ENCODE measurements at places on chromosomes 5 and 9. TPM values are rescaled to one million over a fixed set of nuclear protein-coding genes. Genes with fewer than 3 reads are reported as not detected.

GRCh38 chr5:60369391-60369790, 330.6 kb downstream of the DEPDC1B start:
- no peak for DNase-seq

- no peak for DNase-seq
Observed at GRCh38 chr5:132070460-132071337, 2.9 kb upstream of the CSF2 start.

DNA sequence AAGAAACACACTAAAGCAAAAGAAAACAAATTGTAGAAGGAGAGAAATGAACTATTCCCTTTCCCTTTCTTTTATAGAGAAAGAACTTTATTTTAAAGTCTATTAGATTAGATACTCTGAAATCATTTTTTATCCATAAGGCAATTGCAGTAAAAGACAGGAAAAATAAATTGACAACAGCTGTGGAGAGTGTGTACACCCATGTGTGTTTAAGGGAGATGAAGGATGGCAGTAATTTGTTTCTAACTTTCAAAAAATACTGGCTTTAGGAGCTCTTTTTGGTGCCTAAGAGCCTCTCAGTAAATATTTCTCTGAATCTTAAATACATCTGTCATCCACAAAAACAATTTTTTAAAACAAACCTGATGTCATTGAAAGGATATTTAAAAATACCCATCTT, 18.3 kb upstream of the ARL14EPL start:
- no peak for DNase-seq

GRCh38 chr5:61823781-61824180, 482.2 kb upstream of the KIF2A start:
- DNase-seq, result no peak

DNA sequence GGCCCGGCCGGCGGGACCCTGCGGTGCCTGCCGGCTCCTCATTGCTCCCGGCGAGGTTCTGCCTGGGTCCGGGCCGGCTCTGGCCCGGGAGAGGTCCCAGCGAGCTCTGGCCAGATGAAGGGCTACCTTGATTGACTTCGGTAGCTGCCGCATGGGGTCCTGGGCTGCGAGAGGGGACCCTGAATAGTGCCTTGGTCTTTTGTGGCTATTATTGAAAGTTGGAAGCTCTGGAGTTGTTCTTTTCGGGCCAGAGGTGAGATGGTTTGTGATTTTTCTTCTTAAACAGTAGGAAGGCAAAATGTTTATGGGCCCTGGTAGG, 635 bp downstream of the NAA35 start:
- DNase-seq, result no peak

DNA sequence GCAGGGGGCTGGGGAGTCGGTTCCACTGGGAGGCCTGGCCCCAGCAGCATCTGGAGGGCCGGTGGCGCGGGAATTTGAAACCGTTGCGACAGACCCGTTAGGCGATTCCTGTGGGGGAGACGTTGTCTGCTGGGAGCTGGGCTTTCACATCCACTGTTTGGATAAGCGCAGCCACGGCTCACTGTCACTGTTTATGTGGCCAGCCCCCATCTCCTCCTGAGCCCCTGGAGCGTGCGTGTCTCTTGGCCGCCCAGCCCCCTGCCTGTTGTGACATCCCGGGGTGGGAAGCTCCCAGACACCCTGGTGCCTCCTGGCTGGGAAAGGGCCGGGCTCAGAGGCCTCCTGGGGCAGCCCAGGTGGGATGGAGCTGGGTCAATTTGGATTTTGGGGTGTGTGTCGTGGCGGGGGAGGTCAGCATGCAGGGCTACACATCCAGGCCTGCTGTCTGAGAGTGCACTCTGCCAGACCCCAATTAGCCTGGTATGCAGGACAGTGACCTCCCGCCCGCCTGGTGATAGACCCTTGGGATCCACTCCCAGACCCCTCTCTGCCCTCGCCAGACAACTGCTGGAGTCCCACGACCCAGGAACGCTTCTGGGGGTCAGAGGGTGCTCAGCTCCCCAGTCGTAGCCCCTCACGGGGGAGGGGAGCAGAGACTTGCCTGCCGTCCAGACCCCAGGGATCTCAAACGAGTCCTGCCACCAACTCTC, 62.0 kb upstream of the RNU6ATAC start:
- no peak for DNase-seq

GRCh38 chr9:100082782-100083181, 16.0 kb downstream of the ERP44 start:
- no peak for DNase-seq

GRCh38 chr5:173217626-173218397, 17.2 kb downstream of the NKX2-5 start:
- DNase-seq, result no peak

DNA sequence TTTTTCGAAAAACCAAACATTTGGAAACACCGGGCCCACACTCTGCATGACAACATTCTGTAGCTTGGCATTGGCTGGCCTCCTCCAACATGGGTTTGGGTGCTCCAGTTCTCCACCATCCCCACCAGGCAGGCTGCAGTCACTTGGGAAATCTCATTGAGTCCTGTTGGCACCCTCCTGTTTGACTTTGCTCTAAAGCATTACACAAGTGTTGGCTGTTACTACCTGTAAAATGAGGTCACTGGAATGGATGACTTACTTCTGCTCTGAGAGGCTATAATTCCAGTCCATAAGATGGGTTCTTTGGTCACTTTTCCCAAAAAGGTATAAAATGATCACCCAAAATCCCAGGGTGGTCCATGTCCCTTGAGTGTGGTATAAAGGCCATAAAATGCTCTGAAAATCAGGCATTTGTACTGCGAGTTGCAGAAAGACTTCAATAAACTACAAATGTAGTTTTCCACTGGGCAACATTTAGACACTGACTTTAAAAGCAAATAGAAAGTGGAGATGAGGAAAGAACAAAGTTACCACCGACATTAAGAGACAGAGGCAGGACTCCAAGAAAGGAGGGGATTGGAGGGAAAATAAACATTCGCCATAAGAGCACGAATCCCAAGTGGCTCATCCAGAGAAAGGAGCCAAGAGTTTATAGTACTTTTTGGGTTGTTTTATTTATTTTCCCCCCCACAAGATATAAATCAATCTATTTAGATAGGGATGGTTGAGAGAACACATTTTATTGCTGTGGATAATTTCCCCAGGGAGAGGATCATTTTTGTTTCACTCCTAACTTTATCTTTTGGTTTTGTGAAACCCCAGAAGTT, 295.1 kb downstream of the TLE1 start:
- no peak for DNase-seq

GRCh38 chr9:89608641-89609335, 4.0 kb downstream of the GADD45G start:
- DNase-seq, result no peak

- no peak for DNase-seq
Observed at GRCh38 chr5:60453186-60453976, 246.6 kb downstream of the DEPDC1B start.

GRCh38 chr5:24141046-24141445, 503.7 kb downstream of the CDH10 start:
- no peak for DNase-seq

DNA sequence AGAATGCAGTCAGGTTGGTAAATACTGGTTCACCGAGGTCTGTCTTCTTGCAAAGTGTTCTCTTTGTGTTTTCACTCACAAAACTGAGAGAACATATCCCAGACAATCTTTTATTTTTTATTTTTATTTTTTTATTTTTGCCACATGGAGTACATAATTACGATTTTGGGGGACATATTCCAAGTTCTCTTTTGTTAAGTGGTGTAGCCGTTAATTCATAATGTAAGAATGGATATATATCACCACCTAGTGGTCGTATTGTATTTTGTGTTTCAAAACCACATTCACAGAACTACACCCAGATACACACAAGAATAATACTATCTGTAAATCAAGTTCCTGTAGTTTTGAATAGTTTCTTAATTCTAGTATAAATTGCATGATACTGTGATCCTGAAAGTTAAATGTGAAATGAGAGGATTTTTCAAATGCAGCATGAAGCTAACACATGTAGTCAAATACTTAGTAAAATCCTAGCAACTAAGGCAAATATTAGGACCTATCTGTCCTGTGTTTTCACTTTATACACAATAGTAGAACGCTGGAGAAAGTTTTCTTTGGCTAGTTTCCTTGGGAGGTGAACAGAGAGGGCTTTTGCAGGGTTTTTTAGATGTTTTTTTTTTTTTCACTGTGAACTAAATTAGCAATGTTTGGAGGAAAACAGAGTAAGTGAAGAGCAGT, 92.7 kb downstream of the VCAN start:
- peak; percentile 35 for DNase-seq

The RORB gene
- total RNA-seq, result 0.02 TPM

The CDH9 gene
- total RNA-seq, result not detected

The SHOC1 gene
- total RNA-seq, result 1.1 TPM

The DND1 gene
- 2.3 TPM for total RNA-seq

The FRRS1L gene
- total RNA-seq, result not detected

The C1QTNF2 gene
- total RNA-seq, result 0.15 TPM

The FAM200C gene
- total RNA-seq, result 4.2 TPM
